ENCODE measurements at places on chromosomes 1 and 21.

DNA sequence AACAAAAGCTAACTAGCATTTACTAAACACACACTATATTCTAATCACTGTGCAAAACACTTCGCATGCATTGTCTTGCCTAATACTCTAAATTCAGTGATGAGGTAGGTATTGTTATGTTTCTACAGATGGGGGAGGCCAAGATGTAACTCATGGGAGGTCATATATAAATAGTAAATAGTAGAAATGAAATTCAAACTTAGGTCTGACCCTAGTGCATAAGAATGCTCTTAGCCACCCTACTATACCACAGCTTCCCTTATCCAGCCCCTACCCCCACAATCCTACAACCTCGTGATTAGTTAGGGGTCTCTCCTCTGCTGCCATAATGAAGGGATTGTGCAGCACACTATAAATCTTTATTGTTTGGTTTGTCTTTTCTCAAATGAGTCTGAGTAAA, 3.3 kb downstream of the PFDN2 start:
- peaks cover 2% of the 10 kb centered on the region for H3K36me3 ChIP-seq
- DNase-seq: no peak
- no peak overlapping the region for H3K27ac ChIP-seq
- H3K27me3 ChIP-seq: no peaks in the 10 kb centered on the region
- no peak overlapping the region for H3K4me3 ChIP-seq
- peaks cover 19% of the 10 kb centered on the region for H3K4me1 ChIP-seq

DNA sequence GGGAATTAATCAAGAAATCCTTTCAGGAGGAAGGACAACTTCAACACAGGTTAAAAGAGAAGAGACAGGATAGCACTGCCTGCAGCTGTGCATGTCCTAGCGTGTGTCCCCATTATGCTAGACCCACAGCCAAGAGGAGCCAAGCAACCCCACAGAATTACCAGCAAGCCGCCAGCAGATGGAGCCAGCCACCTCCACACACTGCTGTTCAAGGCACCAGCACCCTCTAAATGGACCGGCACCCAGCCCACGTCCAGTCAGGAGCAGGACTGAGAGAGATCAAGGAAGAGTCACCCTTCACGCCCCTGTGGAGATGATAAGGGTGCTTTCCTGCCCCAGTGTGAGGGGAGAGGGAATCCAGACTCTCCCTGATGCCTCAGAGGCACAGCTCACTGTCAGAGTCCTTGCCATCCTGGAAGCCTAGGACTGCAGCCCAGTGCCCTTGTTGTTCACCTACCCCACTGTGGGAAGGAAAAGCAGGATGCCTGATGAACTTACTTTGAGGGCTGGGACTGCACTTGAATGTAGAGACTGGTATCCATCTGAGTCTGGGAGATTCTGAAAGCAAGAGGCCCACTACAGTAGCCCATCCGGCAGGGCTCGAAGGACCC, 37.1 kb upstream of the CTTNBP2NL start:
- no peak overlapping the region for H3K4me3 ChIP-seq
- no peaks in the 10 kb centered on the region for H3K27me3 ChIP-seq
- H3K27ac ChIP-seq: peak overlapping the region; percentile 90
- no peaks in the 10 kb centered on the region for H3K4me1 ChIP-seq
- no peaks in the 10 kb centered on the region for H3K36me3 ChIP-seq

- H3K4me1 ChIP-seq: peaks cover 5% of the 10 kb centered on the region
- no peak overlapping the region for H3K4me3 ChIP-seq
- H3K36me3 ChIP-seq: no peaks in the 10 kb centered on the region
- H3K27ac ChIP-seq: no peak overlapping the region
- no peak for DNase-seq
Observed at GRCh38 chr1:109468903-109469302, 2.6 kb downstream of the SYPL2 start.

- no peaks in the 10 kb centered on the region for H3K4me1 ChIP-seq
- DNase-seq: no peak
- H3K27ac ChIP-seq: no peak overlapping the region
- H3K4me3 ChIP-seq: no peak overlapping the region
- no peaks in the 10 kb centered on the region for H3K36me3 ChIP-seq
Observed at GRCh38 chr1:158283965-158284364, 5.8 kb upstream of the CD1C start.

DNA sequence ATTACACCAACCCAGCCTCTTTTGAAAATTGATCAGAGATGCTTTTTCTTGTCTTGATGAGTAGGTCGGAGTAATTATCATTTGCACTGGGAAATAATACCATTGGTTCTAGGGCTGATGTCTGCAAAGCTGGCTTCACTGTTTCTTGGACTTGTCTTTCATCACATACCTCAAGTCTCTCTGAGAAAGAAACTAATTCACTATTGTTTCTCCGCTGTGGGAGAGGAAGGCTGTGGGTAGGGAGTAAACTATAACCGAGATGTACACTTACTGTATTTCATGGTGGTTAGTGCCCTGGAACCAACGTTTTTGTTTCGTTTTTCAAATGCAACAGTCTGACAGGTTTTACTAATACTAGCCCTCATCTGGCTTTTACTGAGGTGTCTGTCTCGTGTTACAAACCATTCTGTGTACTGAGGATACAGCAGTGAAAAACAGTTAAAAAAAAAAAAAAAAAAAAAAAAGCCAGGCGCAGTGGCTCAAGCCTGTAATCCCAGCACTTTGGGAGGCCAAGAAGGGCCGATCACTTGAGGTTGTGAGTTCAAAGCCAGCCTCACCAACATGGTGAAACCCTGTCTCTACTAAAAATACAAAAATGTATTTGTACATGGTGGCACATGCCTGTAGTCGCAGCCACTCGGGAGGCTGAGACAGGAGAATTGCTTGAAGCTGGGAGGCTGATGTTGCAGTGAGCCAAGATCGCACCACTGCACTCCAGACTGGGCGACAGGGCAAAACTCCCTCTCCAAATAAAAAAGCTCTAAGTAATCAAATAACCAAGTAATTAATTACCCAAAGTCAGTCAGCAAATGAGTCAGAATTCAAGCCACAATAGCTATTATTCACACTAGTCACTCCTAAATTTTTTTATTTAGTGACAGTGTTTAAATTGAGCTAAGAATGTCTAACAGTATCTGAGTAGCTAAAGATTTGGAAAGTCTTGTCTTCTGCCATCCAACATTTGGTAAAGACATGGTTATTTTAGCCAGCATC, 23.3 kb downstream of the TOMM20 start:
- peaks cover 17% of the 10 kb centered on the region for H3K36me3 ChIP-seq
- H3K27me3 ChIP-seq: no peaks in the 10 kb centered on the region
- H3K4me1 ChIP-seq: no peaks in the 10 kb centered on the region
- no peak for DNase-seq
- H3K27ac ChIP-seq: no peak overlapping the region

DNA sequence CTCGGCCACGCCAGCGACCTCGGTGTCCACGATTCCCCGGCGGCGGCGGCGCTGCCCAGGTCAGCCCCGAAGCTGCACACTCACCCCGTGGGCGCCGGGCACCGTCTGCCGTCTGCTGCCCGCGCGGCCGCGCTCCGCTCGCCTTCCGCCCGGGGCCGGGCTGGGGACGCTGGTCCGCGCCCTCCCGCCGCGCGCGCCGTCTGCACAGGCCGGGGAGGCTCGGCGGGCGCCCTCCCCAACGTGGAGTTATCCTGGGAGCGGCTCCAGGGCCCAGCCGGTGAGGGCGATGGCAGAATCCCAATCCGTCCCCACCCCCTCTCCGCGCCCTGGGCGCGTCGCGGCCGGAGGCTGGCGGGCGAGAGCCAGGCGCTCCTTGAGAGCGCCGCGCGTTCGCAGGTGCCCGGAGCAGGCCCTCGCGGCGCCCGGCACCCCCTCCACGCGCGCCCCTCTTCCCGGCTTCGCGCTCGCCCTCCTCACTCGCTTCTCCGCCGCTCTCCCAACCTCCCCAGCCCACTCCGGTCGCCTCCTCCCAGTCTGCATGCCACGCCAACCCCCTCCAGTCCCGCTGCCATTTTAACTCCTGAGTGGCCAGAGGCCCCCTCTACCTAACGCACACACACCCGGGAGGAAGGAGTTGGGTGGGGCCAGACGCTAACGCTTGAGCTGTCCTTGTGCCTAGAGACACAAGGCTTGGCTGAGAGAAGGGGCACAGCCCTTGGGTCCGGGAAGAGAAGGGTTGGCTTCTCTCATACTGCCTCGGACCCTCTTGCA, at the start of gene LRRN2:
Gene LRRN2 (minus strand): TSS at position 503 of the 771 bp plus-strand sequence. CDS start 65,746 bp downstream, outside the sequence.
- H3K36me3 ChIP-seq: no peaks in the 10 kb centered on the region
- H3K27me3 ChIP-seq: peaks cover 51% of the 10 kb centered on the region
- peak within 1 kb of the TSS; percentile 29 for H3K4me3 ChIP-seq
- no peak for DNase-seq

GRCh38 chr1:167720965-167721616, 691 bp upstream of the MPZL1 start:
- H3K4me3 ChIP-seq: peak overlapping the region; percentile 91
- no peaks in the 10 kb centered on the region for H3K36me3 ChIP-seq
- DNase-seq: peak; percentile 27
- peak overlapping the region; percentile 94 for H3K27ac ChIP-seq

GRCh38 chr1:207978441-207978840, 67.5 kb upstream of the CD34 start:
- DNase-seq: no peak
- no peaks in the 10 kb centered on the region for H3K4me1 ChIP-seq
- H3K4me3 ChIP-seq: no peak overlapping the region
- no peaks in the 10 kb centered on the region for H3K27me3 ChIP-seq

GRCh38 chr1:160066829-160067745, 2.9 kb downstream of the KCNJ10 start:
- H3K27me3 ChIP-seq: peaks cover 10% of the 10 kb centered on the region
- no peak for DNase-seq
- no peak overlapping the region for H3K4me3 ChIP-seq
- no peak overlapping the region for H3K27ac ChIP-seq
- no peaks in the 10 kb centered on the region for H3K4me1 ChIP-seq

- H3K36me3 ChIP-seq: no peaks in the 10 kb centered on the region
- no peaks in the 10 kb centered on the region for H3K27me3 ChIP-seq
- DNase-seq: no peak
- no peak overlapping the region for H3K27ac ChIP-seq
Observed at GRCh38 chr1:33123266-33123665, 42.3 kb downstream of the AZIN2 start.

DNA sequence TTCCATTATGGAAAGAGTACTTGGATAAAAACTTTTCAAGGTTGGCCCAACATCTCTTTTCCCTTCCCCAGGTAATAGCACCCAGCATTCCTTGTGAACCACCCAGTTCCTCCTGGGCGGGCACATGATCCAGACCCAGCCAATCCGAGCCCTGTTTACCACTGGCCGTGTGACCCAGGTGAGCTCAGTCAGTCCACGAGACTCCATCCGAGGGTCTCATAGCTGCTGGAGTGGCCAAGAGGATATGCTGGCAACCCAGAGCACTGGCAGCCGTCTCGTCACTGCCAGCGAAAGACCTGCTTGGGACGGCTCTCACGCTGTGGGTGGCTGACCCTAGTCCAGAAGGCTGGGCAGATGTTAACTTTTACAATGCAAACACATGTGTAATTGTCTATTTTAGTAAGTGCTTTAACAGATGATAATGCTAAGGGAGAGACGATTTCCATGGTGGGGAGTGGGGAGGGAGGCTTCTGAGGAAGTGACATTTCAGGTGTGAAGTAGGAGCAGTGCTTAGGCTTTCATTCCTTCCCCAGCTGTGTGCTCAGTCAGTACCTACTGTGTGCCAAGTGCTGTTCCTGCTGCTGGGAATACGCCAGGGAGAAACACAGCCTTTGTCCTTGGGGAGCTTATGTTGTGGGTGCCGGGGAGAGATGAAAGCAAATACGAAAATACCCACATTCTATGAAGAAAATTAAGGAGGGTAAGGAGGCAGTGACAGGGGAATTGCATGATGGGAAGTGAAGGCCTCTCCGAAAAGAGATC, 24.5 kb downstream of the PARK7 start:
- no peak overlapping the region for H3K4me3 ChIP-seq
- no peaks in the 10 kb centered on the region for H3K27me3 ChIP-seq
- H3K36me3 ChIP-seq: peaks cover 29% of the 10 kb centered on the region
- H3K27ac ChIP-seq: no peak overlapping the region
- H3K4me1 ChIP-seq: no peaks in the 10 kb centered on the region

GRCh38 chr1:7356079-7356478, 415.0 kb upstream of the VAMP3 start:
- no peak overlapping the region for H3K27ac ChIP-seq
- H3K27me3 ChIP-seq: no peaks in the 10 kb centered on the region
- H3K36me3 ChIP-seq: no peaks in the 10 kb centered on the region
- no peak overlapping the region for H3K4me3 ChIP-seq
- no peak for DNase-seq
- H3K4me1 ChIP-seq: peaks cover 7% of the 10 kb centered on the region

- no peak overlapping the region for H3K4me3 ChIP-seq
- H3K4me1 ChIP-seq: no peaks in the 10 kb centered on the region
- no peaks in the 10 kb centered on the region for H3K27me3 ChIP-seq
- H3K27ac ChIP-seq: no peak overlapping the region
- H3K36me3 ChIP-seq: no peaks in the 10 kb centered on the region
- DNase-seq: no peak
Observed at GRCh38 chr1:101371259-101371658, 134.4 kb downstream of the S1PR1 start.

DNA sequence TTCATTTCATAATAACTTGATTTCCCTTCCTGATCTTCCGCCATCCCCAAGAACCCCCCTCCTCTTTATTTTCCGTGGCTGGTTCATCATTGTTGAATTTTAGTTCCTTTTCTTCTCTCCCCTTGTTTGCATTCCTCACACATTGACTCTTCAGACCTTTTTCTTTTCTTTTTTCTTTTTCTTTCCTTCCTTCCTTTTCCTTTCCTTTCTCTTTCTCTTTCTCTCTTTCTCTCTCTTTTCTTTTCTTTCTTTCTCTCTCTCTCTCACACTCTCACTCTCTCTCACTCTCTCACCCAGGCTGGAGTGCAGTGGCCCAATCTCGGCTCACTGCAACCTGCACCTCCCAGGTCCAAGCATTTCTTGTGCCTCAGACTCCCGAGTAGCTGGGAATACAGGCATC, 231.3 kb downstream of the FMN2 start:
- H3K36me3 ChIP-seq: no peaks in the 10 kb centered on the region
- H3K27ac ChIP-seq: no peak overlapping the region
- H3K4me3 ChIP-seq: no peak overlapping the region

- H3K27me3 ChIP-seq: no peaks in the 10 kb centered on the region
- no peak for DNase-seq
- peaks cover 31% of the 10 kb centered on the region for H3K4me1 ChIP-seq
- H3K4me3 ChIP-seq: no peak overlapping the region
- no peak overlapping the region for H3K27ac ChIP-seq
- no peaks in the 10 kb centered on the region for H3K36me3 ChIP-seq
Observed at GRCh38 chr1:2543543-2544092, 12.6 kb upstream of the TNFRSF14 start.

DNA sequence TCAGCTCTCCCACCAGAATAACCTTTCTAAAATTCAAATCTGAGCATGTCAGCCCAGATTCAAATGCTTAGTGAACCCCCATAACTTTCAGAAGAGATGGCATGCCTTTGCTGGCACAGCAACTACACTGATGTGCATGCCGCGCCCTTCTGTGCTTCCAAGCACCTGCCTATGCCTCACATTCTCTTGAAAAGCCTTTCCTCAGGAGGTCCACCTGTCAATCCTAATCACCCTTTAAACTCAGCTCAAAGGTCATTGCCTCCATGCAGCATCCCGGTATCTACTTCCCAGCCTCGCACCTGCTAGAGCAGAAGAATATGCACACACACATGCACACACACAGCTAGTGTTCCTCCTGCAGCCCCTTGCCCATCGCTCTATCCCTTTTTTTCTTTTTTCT, 5.2 kb upstream of the S100A2 start:
- H3K36me3 ChIP-seq: no peaks in the 10 kb centered on the region
- H3K4me3 ChIP-seq: no peak overlapping the region
- peaks cover 22% of the 10 kb centered on the region for H3K4me1 ChIP-seq

Measured in lung (tissue), 17 donors.